ENCODE measurements at places on chromosomes 2 and 18.
A peak's percentile ranks its signal among the peaks of the same experiment; 100 is the strongest.

GRCh38 chr2:223901854-223902253 lies 43.3 kb downstream of the WDFY1 start:
- DNase-seq = no peak

DNA sequence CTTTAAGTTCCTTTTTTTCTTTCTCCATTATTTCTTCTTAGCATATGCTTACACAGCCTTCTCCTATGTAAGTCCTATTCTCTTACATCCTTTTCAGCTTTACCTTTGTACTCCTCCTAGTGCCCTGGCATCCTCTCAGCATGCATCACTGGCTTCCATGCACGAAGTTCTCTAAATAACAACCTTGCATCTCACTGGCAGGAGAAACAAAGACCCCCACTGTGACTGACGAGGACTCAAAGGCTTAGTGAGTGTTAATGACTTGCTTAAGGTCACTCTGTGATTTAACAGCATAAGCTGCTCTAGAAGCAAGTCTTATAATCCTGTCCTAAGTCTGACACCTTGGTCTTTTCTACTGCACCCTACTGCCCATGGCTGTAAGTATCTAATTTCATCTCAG lies 1236.0 kb upstream of the CELF4 start:
- DNase-seq = no peak

DNA sequence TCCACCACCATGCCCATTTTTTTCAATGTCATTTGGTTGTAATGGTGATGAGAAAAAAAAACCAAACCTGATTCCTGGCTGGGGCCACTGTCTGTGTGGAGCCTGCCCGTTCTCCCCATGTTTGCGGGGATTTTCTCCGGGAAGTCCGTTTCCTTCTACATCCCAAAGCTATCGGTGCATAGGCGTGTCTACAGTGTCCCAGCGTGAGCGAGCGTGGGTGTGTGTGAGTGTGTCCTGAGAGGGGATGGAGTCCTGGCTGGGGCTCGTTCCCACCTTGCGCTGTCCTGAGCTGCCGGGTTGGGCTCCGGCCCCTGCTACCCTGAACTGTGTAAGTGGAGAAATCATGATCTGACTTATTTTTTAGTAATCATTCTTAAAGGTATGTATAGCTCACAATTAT lies 7.3 kb upstream of the ZAP70 start:
- DNase-seq = no peak

DNA sequence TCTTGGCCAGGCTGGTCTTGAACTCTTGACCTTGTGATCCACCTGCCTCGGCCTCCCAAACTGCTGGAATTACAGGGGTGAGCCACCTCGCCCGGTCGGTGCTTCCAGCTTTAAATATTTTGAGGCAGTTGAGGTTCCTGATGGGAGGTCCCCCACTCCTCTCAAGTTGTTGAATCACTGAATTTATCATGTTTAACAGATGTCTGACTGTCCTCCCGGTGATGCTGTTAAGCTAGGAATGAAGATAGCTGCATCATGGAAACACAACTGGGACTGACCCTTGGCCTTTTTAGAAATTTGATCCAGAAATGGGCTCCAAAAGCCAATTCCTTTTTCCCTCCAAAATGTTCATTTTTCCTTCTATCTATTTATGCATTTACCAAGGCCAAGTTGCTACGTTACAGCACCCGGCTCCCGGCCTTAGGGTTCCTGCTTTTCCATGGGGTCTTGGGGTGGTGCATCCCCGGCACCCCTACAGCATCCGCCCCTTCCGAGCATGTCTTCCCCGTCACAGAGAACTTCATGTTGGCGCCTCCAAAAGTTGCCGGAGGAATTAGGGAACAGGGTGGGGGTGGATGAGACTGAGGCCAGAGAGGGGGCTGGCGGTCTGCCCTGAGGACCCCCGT lies 43.9 kb downstream of the PAX8 start:
- DNase-seq = no peak

- DNase-seq = no peak
Measured at GRCh38 chr2:9812945-9813311, 30.3 kb upstream of the TAF1B start.

GRCh38 chr2:46914578-46915230 lies 902 bp downstream of the MCFD2 start:
- DNase-seq = no peak

DNA sequence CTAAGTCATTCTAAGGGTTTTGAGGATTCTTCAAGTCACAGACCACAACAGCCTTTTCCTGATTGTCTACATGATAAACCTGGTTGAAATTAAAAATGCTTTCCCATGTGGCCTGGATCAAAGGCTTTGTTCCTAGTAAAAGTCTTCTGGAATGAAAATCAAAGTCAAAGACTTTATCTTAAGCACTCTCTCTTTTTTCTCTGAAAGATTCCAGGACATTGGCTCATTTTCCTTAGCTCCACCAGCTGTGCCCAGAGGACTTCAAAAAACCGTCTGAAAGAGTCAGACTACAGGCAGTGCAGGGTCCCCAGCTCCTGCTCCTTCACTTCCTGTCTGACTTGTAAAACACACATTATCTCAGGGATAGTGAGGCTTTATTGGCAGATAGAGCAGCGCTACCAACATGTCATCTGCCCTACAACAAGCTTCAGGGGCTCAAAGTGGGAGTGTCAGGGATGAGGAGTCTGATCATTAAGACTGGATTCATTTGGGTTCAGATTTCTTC lies 148.2 kb downstream of the ESCO1 start:
- DNase-seq = peak; percentile 8

DNA sequence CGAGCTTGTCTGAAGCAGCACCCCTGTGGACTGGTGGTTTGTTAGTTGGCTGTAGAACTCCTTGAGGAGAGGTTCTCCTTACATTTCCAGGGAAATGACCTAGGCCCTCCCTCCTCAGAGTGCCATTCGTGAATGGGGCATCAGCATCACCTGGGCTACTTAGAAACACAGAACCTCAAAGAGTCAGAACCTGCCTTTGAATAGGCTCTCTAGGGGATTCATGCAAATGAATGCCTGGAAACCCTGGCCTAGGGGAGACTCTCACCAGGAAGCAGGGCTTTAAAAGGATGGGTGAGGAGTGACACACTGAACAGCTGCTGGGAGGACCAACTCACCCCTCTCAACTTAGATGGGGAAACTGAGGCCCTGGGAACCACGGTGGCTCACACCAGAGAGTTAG lies 2.1 kb upstream of the MOCOS start:
- DNase-seq = no peak

GRCh38 chr2:205763708-205764211 lies 81.5 kb downstream of the NRP2 start:
- DNase-seq = no peak

- no peak for DNase-seq
Measured at GRCh38 chr2:19676770-19677169, 225.0 kb downstream of the TTC32 start.

- no peak for DNase-seq
Measured at GRCh38 chr18:45464619-45465018, 150.7 kb upstream of the SLC14A2 start.

- no peak for DNase-seq
Measured at GRCh38 chr2:824954-825353, 125.7 kb upstream of the SNTG2 start.

DNA sequence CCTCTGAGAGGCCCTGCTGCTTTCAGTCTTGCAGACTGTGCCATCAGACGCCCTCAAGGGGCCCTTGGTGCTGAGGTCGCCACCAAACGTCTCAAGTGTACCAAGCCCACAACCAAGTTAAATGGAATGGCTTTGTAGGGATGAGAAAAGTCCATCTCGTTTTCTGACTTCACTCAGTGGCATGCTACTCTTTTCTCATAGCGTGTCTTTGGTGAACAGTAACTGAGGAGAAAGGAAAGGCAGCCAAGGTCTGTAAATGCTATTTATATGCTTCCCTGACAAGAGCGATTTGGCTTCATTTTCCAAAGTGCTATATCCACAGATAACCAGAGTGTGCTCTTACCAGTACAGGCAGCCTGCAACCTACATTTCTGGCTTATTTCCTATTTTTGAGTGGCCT lies 123.0 kb downstream of the MTX2 start:
- DNase-seq = peak; percentile 16

DNA sequence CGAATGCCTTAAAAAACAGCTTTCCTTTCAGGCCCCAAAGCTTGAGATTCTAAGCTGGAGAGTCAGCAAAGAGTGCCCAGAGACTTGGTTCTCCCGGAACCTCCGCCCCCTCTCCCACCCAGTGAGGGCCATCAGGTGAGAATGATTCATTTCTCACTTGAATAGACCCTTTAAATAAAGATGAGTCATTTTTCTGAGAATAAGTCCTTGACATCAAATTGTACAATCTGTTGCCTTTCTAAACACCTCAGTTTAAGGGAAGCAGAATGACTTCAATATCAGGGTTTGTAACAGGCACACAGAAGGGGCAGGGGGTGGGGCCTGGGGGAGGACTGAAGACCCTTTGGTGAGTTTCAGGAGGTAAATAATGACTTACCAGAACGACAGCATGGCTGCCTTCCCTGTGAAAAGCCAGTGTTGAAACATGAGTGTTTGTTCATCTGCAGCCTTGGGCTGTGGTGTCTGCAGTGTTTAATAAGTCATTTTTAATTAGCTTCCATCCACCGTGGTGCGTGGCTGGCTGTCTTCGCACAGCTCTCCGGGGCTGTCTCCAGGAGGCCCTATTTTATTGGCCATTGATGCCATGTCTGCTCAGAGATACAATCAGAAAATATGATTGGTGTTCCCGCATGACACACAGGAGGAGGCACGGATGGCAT lies 134.9 kb upstream of the ZNF236 start:
- no peak for DNase-seq

Data from MG63 (cell line).